ENCODE measurements at places on chromosomes 11 and 22.

- no peak for DNase-seq
These were observed 7.9 kb downstream of the FOXR1 start for GRCh38 chr11:118979434-118979833.

DNA sequence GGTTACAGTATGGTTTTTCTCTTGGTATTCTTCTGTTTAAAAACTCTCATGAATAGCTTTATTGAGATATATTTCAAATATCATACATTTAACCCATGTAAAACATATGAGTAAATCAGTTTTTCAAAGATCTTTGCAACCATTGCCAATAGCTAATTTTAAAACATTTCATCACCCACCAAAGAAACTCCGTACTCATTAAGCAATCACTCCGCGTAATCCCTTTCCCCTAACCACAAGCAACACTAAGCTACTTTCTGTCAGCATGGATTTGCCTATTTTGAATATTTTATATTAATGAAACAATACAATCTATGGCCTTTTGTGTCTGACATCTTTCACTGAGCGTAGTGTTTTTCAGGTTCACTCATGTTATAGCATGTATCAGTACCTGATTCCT lies 697.9 kb upstream of the ANO5 start:
- no peak for DNase-seq

GRCh38 chr11:11409224-11409623 lies 56.2 kb upstream of the CSNK2A3 start:
- DNase-seq, result no peak

DNA sequence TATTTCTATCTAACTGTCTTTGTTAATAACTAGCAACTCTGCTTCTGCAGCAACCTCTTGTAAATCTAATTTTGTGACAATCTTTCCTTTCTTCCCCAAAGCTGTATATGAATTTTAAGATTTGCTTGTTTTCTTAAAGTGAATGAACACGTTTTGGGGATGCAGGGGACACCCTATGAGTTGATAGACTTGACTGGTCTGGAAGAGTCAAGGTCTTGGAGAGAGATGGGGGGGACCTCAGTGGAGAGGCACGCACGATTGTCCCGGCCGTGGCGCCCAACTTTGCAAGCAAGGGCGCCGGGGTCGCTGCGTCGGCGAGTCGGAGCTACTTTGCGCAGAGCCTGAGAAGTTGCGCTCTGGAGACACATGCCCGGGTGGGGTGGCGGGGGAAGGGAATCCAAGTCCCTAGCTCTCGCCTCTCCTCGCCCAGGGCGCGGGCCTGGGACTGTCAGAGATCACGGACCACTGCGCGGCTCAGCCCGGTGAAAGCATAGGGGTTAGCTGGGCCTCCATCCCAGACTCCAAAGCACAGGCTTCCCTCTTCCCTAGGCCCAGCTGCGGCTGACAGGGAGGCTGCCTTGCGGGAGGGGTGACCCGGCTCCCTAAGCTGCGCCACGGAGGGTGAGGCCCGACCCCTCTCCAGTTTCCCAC lies 854 bp downstream of the ABCC8 start:
- no peak for DNase-seq

DNA sequence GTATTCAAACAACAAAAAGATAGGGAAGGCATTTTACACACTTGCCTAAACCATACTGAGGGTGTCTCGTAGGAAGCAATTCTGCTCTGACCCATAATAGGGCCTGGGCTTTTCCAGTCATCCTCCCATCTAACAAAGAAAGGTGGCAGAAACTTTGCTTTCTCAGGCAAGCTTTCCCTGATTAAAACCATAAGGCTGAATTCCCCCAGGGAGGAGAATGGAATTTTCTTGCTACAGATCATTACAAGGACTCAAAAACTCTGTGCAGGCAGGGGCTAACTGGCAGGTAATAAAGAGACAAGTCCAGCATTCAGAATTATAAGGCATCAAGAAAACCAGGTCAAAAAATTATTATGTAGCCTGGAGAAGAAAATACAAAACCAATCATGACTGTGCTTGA lies 90.4 kb downstream of the RBFOX2 start:
- DNase-seq, result no peak

- no peak for DNase-seq
These were observed 9.0 kb upstream of the APOBEC3A start for GRCh38 chr22:38948181-38948940.

Measured in lung (tissue), 17 donors.